ENCODE measurements at places on chromosomes 2 and 18.

DNA sequence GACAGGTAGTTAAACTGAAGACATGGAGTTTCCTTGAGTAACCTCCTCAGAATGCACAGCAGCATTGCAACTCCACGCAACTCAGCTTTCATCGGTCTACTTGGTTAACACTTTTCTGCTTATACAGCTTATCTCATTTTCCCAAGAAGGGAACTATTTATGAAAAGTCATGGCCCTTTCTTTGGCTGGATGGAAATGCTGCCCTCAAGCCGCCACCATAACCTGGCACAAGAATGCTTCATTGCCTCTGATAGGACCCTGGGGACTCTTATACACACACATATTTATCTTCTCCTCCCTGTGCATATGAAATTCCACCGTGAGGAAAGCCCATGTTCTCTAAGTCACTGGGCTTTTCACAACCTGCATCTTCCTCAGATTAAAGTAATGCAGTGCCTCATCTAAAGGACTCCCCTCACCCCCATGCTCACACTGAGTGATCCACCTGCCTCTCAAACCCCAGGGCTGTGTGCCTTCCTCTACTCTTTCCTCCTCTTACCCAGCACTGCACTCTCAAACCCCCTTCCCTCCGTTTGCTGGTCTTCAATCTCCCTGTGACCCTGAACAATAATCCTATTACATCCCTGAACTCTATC lies 192.0 kb upstream of the HNRNPA3 start:
- DNase-seq = no peak

GRCh38 chr18:80105369-80106167 lies 3.5 kb upstream of the ADNP2 start:
- DNase-seq = no peak

- no peak for DNase-seq
These were observed 63.2 kb downstream of the UGGT1 start for GRCh38 chr2:128154225-128154624.

DNA sequence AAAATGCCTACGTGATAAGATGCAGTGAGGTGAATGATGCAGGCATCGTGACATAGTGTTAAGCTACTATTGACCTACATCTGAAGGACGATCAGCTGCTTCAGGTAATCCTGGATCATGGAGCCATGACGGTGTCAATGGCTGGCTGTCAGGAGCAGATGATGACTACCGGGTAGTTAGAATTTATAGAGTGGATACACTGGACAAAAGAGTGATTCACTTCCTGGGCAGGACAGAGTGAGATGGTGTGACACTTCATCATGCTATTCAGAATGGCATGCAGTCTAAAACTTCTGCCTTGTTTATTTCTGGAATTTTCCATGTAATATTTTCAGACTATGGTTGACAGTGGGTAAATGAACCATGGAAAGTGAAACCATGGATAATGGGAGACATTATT lies 29.5 kb downstream of the METTL8 start:
- DNase-seq = peak; percentile 53

- DNase-seq = no peak
These were observed 52.9 kb upstream of the APCDD1 start for GRCh38 chr18:10401521-10401920.

GRCh38 chr2:133139847-133140533 lies 428.3 kb downstream of the NCKAP5 start:
- no peak for DNase-seq

DNA sequence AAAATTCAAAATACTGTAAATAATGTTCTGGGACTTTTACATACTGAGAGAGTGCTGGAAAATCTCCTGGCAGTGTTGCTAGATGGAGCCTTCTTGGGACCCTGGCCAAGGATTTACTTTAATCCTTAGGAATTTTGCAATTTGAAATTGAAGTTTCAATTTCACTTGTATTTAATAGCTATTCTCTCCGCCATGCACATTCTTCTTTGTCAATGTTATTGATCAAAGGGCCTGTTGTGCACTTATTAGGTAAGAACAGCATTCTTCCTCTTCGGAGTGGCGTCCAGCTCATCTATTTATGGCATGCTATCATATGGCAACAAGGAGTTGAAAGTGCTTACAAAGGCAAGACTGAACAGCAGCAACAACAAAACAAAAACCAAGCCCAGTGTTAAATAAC lies 40.1 kb upstream of the SOS1 start:
- DNase-seq = no peak

- DNase-seq = no peak
These were observed 1377.6 kb upstream of the PIK3C3 start for GRCh38 chr18:40577239-40577980.

DNA sequence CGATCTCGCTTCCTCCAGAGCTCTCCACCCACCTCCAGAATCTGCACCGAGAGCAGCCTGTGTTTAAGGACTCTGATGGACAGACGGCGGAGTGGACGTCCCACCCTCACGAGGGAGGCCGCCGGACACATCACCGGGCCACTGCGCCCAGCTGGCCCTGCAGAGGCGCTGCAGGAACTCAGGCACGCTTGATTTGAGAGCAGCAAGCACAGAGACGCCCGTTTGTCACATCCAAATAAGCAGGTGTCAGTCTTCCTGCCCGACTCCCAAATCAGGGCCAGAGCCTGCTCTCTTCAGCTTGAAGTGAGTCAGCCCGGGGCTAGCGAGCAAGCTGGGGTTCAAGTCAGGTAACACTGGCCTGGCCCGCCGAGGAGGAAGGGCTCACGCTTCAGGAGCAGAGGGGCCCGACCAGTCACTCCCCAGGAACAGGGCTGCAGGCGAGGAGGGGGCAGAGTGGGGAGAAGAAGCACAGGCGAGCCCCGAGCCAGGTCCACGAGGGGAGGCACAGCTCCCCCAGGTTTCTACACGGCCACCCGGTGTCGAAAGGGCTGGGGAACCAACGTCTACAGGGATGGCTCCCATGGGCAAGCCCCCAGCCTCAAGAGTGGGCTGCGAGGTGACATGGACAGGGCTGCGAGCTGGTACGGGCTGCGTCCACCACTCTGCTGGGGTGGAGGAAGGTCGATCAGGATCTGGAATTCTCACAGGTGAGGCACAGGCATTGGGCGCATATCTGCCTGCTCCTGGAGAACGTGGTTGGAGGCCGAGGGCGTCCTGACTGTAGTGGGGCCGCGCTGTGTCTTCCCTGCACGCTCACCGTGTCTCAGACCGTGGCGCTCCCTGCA lies 52.5 kb upstream of the CTDP1 start:
- no peak for DNase-seq

GRCh38 chr2:219205981-219206327 lies 628 bp upstream of the ZFAND2B start:
- no peak for DNase-seq

DNA sequence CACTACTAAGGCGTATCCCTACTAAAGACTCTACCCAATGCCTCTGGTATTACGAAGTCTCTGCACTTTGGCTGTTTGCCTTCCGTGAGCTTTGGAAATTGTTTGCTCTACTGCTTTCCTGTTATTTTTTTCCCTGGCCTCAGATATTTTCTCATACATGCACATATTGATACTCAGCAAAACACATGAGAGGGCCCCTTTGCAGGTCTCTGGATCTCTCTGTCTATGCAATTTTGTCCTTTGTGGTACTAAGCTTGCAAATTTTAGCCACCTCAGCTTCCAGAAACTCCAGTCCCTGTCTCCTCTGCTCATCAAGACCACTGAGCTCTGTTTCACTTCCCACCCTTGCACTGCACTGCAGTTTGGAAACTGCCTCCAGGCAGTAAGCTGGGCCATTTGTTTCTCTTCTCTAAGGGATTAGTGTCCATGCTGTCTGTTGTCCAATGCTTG lies 46.6 kb downstream of the TAF1B start:
- DNase-seq = no peak

- DNase-seq = no peak
These were observed 59.2 kb downstream of the SGPP2 start for GRCh38 chr2:222483513-222484039.

DNA sequence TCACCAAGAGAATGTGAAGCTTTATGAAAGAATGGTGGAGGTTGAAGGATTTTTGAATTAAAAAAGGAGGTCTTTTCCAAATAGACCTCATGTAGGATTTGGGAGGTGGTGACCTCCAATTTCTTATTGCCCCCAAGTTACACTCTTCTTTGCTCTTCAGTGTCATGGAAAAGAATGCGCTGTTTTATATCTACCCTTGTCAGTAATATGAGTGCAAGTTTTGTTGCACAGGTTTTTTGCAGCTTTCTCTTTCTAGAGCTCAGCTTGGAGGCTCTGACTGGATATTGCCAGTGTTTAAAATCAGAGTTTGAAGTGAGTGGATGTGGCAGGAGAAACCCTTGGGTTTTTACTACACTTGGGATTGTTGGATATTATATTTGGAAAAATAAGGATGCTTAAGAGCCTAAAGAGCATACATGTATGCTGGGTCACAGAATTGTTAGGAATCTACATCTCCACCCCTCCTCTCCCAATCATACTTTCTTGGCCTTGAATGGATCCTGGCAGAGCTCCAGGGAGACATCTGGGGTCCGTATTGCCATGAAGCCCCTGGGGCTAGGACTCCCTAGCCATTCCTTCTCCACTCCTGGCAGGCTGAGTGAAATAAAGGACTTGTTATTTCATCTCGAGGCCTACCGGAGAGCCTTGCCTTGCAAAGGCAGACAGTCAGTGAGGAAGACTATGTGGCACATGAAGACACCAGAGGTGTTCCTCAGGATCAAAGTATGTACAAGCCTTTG lies 43.8 kb downstream of the APOB start:
- DNase-seq = no peak

DNA sequence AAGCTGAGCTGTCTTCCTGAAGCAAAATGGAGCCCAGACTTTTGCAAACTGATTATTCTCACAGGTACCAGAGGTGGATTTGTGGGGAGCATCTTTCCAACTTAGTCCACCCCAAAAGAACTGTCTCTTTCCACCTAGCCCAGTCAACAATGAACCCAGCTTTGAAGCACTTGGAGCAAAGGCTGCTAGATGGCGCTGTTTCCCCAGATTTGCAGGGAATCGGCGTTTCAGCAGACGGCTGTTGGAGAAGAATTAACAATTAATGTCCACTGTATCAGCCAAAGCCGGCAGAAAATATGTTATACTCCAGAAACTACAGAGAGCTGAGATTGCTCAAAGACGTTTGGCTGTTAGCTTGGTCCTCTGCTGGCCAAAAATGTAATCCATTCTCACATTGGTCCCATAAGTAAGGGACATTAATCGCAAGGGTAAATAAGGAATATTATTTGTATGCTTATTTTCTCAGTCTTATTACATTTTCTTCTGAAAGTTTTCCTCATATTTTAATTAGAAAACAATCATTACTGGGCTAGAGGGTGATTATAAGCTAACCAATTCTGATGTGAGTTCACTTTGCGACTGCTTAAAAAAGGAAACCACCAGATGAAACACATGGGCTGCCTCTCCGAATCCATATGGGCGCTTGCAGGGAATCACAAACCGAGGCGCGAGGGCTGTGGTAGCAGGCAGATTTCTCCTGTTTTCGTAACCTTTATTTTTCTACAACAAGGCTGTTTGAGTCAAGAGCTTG lies 423.8 kb upstream of the MEX3C start:
- DNase-seq = no peak

DNA sequence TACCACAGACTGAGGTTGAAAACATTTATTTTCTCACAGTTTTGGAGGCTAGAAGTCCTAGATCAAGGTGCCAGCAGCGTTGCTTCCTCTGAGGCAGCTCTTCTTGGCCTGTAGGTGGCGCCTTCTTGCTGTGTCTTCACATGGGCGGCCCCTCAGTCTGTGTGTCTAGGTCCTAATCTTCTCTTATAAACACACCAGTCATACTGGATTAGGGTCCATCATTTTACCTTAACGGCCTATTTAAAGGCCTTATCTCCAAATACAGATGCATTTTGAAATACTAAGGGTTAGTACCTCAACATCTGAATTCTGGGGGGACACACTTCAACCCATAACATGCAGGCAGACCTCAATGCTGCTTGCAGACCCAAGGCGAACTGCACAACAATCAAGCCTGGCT lies 4.4 kb upstream of the RMC1 start:
- peak; percentile 55 for DNase-seq

GRCh38 chr2:151728804-151729414 lies 5.4 kb downstream of the NEB start:
- no peak for DNase-seq

- no peak for DNase-seq
These were observed 1783.9 kb downstream of the SUCLG1 start for GRCh38 chr2:82675186-82675585.

GRCh38 chr2:111091811-111092211 lies 28.9 kb upstream of the BCL2L11 start:
- no peak for DNase-seq

- no peak for DNase-seq
These were observed 99.3 kb upstream of the SLC38A11 start for GRCh38 chr2:165054652-165055051.

Measured in SJSA1 (cell line).